ENCODE measurements at places on chromosomes 6 and 20.

DNA sequence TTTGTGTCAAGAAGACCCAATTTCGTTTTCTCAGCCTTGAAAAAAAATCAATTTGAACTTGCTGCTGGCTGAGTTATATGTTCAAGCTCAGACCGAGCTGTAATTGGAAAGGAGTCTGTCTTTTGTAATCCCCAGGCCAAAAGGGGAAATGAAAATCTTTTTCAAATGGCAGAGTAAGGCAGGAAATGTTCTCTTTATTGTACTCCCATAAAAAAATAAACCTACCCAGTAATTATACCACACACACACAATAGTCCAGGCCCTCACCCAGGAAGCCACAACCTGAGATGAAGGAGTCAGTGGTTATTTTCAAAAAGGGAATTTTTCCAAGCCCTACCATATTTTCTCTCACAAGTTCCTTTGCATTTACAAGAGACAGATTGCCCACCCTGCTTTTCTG, 45.3 kb downstream of the CLIC5 start:
- no peak for DNase-seq

GRCh38 chr20:14879020-14879697, 541.7 kb upstream of the FLRT3 start:
- no peak for DNase-seq

DNA sequence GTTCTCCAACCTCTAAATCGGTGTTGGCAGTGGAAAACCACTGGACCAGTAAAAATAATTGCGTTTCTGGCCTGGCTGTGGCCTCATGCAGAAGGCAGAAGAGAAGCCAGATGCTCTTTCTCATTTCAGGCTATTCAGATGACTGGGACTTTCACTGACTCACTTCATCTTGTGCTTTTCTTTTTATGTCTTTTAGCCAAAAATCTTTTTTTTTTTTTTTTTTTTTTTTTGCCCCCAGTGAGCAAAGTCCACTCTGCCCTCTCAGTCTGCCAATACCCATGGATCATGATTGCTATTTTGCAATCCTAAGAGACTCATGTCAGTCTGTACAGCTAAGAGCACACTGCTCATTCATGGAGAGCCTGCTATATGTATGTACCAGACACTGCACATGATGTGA, 962.5 kb downstream of the KIF16B start:
- DNase-seq, result no peak

DNA sequence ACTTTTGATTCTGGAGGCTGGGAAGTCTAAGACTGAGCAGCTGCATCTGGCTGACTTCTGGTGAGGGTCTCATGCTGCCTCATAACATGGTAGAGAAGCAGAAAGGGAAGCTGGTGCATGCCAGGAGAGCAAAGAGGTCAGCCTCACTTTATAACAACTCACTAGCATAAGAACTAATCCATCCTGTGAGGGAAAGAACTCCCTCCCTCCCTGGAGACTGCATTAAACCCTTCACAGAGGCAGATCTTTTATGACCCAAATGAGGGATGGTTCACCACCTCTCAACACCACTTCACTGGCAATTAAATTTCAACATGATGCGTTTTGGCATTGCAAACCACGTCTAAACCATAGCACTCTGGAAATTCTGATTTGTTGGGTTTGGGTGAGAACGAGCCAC, 33.9 kb downstream of the STXBP5 start:
- peak; percentile 2 for DNase-seq

- peak; percentile 37 for DNase-seq
Observed at GRCh38 chr20:10524034-10524476, 89.0 kb downstream of the SLX4IP start.

GRCh38 chr6:24907919-24908649, 27.7 kb downstream of the RIPOR2 start:
- no peak for DNase-seq

- no peak for DNase-seq
Observed at GRCh38 chr6:166693880-166694279, 66.8 kb upstream of the RPS6KA2 start.
